ENCODE measurements at places on chromosomes 7 and 10.

DNA sequence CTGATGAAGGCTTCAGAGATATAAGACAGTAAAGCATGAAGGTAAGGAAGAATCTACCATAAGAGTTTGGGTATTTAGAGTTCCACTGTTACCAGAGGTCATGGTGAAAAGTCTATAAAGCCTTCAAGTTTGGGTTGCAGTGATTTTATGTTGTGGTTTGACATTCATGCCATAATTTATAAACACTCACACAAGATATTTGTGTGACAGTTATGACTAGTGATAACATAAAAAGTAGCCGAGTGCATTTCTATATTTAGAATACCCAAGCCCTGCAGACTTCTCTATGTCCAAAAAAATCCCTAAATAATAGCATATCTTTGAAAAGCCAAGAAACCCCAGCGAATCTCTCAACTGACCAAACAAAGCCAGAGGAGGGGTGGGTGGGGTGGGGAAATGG lies 229.9 kb downstream of the CXCL12 start:
- H3K36me3 ChIP-seq: no peaks in the 10 kb centered on the region
- H3K27me3 ChIP-seq: no peaks in the 10 kb centered on the region
- H3K4me3 ChIP-seq: no peak overlapping the region
- H3K27ac ChIP-seq: no peak overlapping the region
- no peak for DNase-seq

DNA sequence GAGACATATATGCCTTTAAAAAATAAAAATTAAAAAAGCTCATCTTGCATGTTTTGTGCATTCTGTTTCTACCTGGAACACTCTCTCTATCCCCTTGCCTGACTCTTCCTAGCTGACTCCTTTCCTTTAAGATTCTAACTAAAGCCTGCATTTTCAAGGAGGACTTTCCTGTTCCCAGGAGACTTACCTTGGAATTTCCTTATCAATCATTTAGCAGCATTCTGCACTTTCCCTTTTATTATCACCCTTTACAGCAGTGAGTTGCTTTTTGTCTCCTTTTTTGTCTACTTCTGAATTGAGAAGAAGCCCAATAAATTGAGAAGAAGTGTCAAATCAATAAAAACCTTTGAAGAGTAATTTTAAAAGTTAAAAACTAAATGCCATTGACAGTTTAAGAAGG lies 142.2 kb upstream of the TMEM196 start:
- H3K36me3 ChIP-seq: no peaks in the 10 kb centered on the region
- no peak overlapping the region for H3K4me3 ChIP-seq
- no peak overlapping the region for H3K27ac ChIP-seq
- no peak for DNase-seq
- no peaks in the 10 kb centered on the region for H3K4me1 ChIP-seq

GRCh38 chr10:17029581-17030271 lies 99.9 kb downstream of the CUBN start:
- H3K4me3 ChIP-seq: no peak overlapping the region
- DNase-seq: peak; percentile 89
- H3K27ac ChIP-seq: peak overlapping the region; percentile 67
- H3K4me1 ChIP-seq: no peaks in the 10 kb centered on the region
- H3K27me3 ChIP-seq: no peaks in the 10 kb centered on the region

- no peak for DNase-seq
- no peaks in the 10 kb centered on the region for H3K4me1 ChIP-seq
- H3K27ac ChIP-seq: no peak overlapping the region
- no peaks in the 10 kb centered on the region for H3K36me3 ChIP-seq
- H3K27me3 ChIP-seq: no peaks in the 10 kb centered on the region
These were observed 55.7 kb downstream of the PDGFA start for GRCh38 chr7:463817-464453.

DNA sequence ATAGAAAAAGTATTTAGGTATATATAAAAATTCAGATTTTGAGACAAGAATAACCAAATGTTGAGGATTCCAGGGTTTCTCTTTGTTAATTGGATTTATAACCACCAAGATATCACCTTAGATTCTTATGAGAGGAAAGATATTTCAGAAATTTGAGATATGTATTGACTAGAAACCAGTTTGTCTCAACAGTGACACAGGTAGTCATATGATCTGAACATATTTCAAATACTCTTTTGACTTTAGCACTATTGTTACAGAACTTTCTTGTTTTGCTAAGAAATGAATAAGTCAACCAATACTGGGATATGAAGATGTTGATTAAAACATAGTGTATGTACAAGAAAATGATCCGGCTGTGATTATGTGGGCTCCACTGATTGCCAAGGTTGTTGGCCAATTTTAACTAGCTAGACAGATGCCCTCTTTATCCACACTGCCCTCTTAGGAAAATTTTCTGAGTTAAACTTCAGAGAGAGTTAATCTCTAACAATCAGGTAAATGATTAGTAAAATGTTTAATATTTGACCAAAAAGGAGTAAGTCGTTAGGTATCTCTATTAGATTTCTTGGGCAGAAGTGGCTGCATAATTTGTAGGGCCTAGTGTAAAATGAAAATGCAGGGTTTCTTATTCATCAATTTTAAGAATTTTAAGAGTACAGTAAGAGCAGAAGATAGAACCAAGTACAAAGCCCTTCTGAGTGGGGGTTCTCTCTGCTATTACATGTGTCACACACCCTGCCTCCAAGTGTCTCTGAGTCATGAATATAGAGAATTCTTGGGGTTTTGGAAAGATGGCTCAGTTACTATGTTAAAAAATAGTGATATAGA lies 376.0 kb downstream of the TFEC start:
- H3K27me3 ChIP-seq: no peaks in the 10 kb centered on the region
- H3K4me3 ChIP-seq: no peak overlapping the region
- H3K36me3 ChIP-seq: no peaks in the 10 kb centered on the region
- H3K4me1 ChIP-seq: no peaks in the 10 kb centered on the region
- DNase-seq: no peak

DNA sequence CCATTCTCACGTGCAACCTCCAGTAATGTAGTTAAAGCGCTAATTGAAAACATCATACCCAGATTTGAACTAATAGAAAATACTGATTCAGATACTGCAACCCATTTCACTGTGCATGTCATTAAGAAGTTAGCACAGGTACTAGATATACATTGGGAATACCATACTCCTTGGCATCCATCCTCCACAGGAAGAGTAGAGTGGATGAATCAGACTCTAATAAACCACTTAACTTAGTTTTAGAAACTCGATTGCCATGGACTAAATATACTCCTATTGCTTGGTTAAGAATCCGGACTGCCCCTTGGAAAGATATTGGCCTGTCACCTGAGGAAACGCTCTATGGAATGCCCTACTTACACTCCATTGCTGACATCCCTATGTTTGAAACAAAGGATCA lies 9.5 kb downstream of the AKR1B15 start:
- no peaks in the 10 kb centered on the region for H3K36me3 ChIP-seq
- H3K27me3 ChIP-seq: no peaks in the 10 kb centered on the region
- H3K4me1 ChIP-seq: no peaks in the 10 kb centered on the region
- H3K4me3 ChIP-seq: no peak overlapping the region
- H3K27ac ChIP-seq: no peak overlapping the region

GRCh38 chr10:78991187-78991586 lies 77.6 kb upstream of the ZMIZ1 start:
- H3K27me3 ChIP-seq: no peaks in the 10 kb centered on the region
- DNase-seq: no peak
- no peaks in the 10 kb centered on the region for H3K36me3 ChIP-seq
- no peak overlapping the region for H3K27ac ChIP-seq
- no peaks in the 10 kb centered on the region for H3K4me1 ChIP-seq
- H3K4me3 ChIP-seq: no peak overlapping the region

GRCh38 chr7:129126314-129126713 lies 18.2 kb upstream of the TSPAN33 start:
- H3K27ac ChIP-seq: no peak overlapping the region
- DNase-seq: no peak
- no peak overlapping the region for H3K4me3 ChIP-seq

- peak overlapping the region; percentile 1 for H3K27ac ChIP-seq
- no peak for DNase-seq
- peaks cover 26% of the 10 kb centered on the region for H3K36me3 ChIP-seq
- H3K27me3 ChIP-seq: no peaks in the 10 kb centered on the region
These were observed 214.8 kb upstream of the KLF14 start for GRCh38 chr7:130948822-130949221.

- no peaks in the 10 kb centered on the region for H3K4me1 ChIP-seq
- no peak overlapping the region for H3K27ac ChIP-seq
- no peak for DNase-seq
These were observed 42.9 kb downstream of the CHN2 start for GRCh38 chr7:29237489-29237888.

GRCh38 chr10:34109952-34110702 lies 705.0 kb downstream of the PARD3 start:
- H3K27me3 ChIP-seq: no peaks in the 10 kb centered on the region
- H3K4me3 ChIP-seq: no peak overlapping the region
- H3K27ac ChIP-seq: no peak overlapping the region
- no peaks in the 10 kb centered on the region for H3K4me1 ChIP-seq

DNA sequence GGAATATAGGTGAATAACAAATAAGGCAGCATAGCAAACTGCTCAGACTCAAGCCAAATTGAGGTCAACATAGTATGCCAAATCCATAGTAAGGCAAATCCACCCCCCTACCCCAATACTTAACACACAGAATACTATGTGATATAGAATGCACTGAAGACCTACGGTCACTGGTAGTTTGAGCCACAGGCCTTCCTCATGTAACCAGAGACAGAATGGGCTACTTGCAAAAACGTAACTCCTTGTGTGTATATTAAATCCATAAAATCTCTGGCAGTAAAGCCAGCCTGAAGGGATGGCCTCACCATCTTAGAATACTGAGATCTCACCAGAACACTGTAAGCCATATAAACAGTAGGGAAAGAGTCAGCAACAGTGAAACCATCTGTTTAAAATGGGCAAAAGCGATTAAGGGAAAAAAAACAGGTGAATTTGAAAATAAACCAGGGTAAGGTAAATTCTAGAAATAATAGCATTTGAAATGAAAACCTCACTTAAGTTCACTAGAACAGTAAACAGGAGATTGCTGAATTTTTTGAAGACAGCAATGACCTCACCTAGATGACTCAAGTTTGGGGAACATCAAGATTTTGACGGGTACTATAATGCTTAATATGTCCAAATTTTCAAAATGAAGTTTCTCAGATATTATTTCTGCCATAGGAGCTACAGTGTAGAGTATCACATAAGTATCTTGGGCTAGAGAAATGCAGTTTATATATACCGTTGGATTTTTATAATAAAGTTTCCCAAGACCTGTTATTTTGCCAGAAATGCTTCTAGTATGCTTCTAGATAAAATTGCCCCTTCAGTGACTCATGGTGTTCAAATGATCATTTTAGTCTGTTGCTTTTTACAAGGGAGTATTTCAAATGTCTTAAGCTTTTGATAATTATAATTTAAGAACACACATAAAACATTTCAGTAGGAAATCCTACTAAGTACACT lies 13.9 kb downstream of the HNRNPA2B1 start:
- peaks cover 56% of the 10 kb centered on the region for H3K36me3 ChIP-seq
- no peaks in the 10 kb centered on the region for H3K27me3 ChIP-seq
- no peak for DNase-seq
- no peak overlapping the region for H3K27ac ChIP-seq
- H3K4me3 ChIP-seq: no peak overlapping the region
- peaks cover 19% of the 10 kb centered on the region for H3K4me1 ChIP-seq

GRCh38 chr10:102406815-102407214 lies 11.3 kb downstream of the NFKB2 start:
- DNase-seq: no peak
- peaks cover 5% of the 10 kb centered on the region for H3K27me3 ChIP-seq
- no peak overlapping the region for H3K27ac ChIP-seq
- H3K36me3 ChIP-seq: peaks cover 5% of the 10 kb centered on the region
- peaks cover 11% of the 10 kb centered on the region for H3K4me1 ChIP-seq

- H3K27me3 ChIP-seq: no peaks in the 10 kb centered on the region
- H3K4me3 ChIP-seq: peak overlapping the region; percentile 34
- DNase-seq: peak; percentile 62
- no peaks in the 10 kb centered on the region for H3K4me1 ChIP-seq
These were observed 859 bp upstream of the CH25H start for GRCh38 chr10:89207801-89208551.

DNA sequence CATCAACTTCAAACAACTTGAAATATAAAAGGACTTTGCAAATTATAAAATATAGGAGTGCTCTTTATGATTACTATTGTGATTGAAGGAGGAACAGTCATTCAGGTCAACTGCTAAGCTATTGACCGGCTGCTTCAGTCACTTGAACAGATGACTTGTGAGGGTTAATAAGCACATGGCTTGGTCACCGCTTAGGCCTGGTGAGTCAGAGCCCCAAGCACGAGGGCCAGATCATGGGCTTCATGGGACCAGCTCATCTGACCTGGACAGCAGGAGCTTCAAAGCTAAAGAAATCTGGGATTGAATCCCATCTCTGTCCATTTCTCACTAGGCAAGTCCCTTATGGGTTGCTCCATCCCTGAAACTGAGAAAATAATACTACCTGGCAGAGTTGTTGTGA lies 60.4 kb upstream of the ADO start:
- H3K4me3 ChIP-seq: no peak overlapping the region
- no peaks in the 10 kb centered on the region for H3K27me3 ChIP-seq
- no peaks in the 10 kb centered on the region for H3K36me3 ChIP-seq
- H3K27ac ChIP-seq: no peak overlapping the region

- no peak for DNase-seq
- no peak overlapping the region for H3K4me3 ChIP-seq
- H3K27ac ChIP-seq: no peak overlapping the region
- H3K36me3 ChIP-seq: no peaks in the 10 kb centered on the region
These were observed 6.9 kb downstream of the C7orf57 start for GRCh38 chr7:48042216-48042615.

GRCh38 chr10:110919349-110919931 lies at the start of gene SHOC2:
SHOC2 (plus strand) TSS chr10:110919604; CDS start chr10:110964359, 44,755 bp downstream.
- H3K36me3 ChIP-seq: no peaks in the 10 kb centered on the region
- no peaks in the 10 kb centered on the region for H3K27me3 ChIP-seq
- H3K27ac ChIP-seq: peak within 1 kb of the TSS; percentile 98

DNA sequence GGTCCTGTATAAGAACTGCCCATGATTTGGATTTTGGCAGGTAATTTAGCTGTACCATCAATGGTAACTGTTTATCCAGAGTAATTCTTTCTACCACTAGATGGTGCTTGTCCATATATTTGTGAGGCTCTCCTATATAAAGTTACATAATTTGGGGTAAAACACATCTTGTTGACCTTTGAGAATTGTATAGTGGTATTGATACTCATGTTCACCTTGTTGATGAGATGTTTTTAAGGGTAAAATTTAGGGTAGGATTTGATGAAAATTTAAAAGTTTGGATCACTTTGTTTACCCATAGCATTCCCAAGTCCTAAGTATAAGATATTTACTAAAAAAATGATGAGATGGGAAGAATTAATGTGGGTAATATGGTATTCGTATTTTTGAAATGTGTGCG lies 31.6 kb downstream of the ST7 start:
- H3K4me3 ChIP-seq: no peak overlapping the region
- no peaks in the 10 kb centered on the region for H3K4me1 ChIP-seq
- H3K27ac ChIP-seq: no peak overlapping the region
- no peaks in the 10 kb centered on the region for H3K27me3 ChIP-seq
- no peaks in the 10 kb centered on the region for H3K36me3 ChIP-seq
